Aortic smooth muscle cell (primary cell): ENCODE measurements at places on chromosomes 7 and 10. TPM values are rescaled to one million over a fixed set of nuclear protein-coding genes. Genes with fewer than 3 reads are reported as not detected.

The MAT1A gene
- total RNA-seq = not detected in 2 replicates

The WNT8B gene
- total RNA-seq = not detected in 2 replicates

The CAPZA2 gene
- total RNA-seq = 147 and 191 TPM in 2 replicates

The CYP26A1 gene
- total RNA-seq = not detected in 2 replicates

The PTPRE gene
- total RNA-seq = 1.7 and 3.8 TPM in 2 replicates

The LBX1 gene
- total RNA-seq = not detected in 2 replicates

The PNPLA8 gene
- total RNA-seq = 33.7 and 34.2 TPM in 2 replicates

The HOXA9 gene
- total RNA-seq = not detected in 2 replicates

The AKR1D1 gene
- not detected in 2 replicates for total RNA-seq

The TNS3 gene
- 19.4 and 43.8 TPM in 2 replicates for total RNA-seq

The FIS1 gene
- 327 and 414 TPM in 2 replicates for total RNA-seq

The HOXA1 gene
- total RNA-seq = 0.12 and 0.13 TPM in 2 replicates

The PRSS37 gene
- total RNA-seq = not detected in 2 replicates

The DOCK4 gene
- 46.6 and 55.2 TPM in 2 replicates for total RNA-seq

The ZNF394 gene
- total RNA-seq = 26.2 TPM in 2 replicates

The GRID1 gene
- total RNA-seq = 0.06 TPM in 1 of 2 replicates, not detected in the other

The KAZALD1 gene
- total RNA-seq = 78.5 and 101 TPM in 2 replicates

The HMX2 gene
- not detected in 2 replicates for total RNA-seq

The GPR85 gene
- 1.1 and 2.1 TPM in 2 replicates for total RNA-seq

The ZNF365 gene
- total RNA-seq = 4.1 and 6.5 TPM in 2 replicates

The FAM180A gene
- 69.9 and 78.5 TPM in 2 replicates for total RNA-seq
